HAP-1 (cell line): ENCODE measurements at places on chromosomes 5 and 9.

- DNase-seq = no peak
Observed at GRCh38 chr5:119031905-119032304, 39.0 kb upstream of the DMXL1 start.

GRCh38 chr5:134084022-134084565 is 30.4 kb upstream of the TCF7 start:
- DNase-seq = no peak

- DNase-seq = no peak
Observed at GRCh38 chr5:16467363-16468219, 2.0 kb upstream of the ZNF622 start.

- no peak for DNase-seq
Observed at GRCh38 chr5:78570646-78571045, 77.9 kb downstream of the LHFPL2 start.

DNA sequence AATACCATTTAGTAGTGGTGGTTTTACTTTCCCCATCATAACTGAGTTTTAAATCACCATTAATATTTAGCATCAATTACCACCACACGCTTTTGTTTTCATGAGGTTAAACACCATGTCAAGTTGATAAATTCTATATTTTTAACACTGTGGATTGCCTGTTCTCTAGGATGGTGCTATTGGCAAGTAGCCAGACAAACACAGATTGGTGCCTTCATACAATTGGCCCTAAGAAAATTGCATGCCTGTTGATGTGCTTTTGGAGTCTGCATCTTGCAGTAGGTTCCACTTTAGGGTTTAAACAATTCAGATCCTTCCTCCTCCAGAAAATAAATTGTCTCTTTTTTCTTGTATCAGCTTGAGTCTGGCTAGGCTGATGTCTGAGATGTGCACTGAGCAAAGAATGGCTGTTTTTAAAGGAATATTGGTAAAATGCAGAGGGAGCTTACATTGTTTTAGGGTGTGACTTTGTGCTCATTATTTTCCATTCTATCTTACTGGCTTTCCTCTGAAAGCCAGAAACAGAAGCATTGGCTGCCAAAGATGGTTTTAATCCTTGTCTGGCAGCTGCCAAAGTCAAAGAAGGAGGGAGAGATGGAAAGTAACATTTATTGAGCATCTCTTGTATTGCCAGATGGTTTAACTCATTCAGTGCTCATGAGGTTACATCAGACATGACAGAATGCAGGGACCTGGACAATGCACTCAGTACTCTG is 19.6 kb upstream of the MAN2A1 start:
- DNase-seq = no peak

DNA sequence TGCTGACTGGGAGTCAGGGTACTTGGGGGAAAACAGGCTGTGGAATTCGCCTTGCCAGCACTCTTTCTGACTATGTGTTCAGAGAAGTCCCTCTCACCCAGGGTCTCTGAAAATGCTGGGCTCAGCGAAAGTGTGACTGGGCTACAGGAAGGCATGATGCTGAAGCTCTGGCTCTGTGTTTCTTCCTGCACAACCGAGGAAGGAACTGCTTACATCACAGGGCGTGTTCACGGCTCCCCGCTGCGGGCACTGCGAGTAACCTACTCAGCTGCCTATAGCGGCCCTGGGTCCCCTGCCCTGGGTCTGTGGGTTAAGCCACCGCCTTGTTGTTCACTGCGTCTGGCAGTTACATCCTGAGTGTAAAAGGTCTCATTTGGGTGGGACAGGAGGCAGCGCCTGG is 222.4 kb upstream of the IRX4 start:
- DNase-seq = no peak

- DNase-seq = no peak
Observed at GRCh38 chr5:143635888-143636287, 176.1 kb upstream of the HMHB1 start.

DNA sequence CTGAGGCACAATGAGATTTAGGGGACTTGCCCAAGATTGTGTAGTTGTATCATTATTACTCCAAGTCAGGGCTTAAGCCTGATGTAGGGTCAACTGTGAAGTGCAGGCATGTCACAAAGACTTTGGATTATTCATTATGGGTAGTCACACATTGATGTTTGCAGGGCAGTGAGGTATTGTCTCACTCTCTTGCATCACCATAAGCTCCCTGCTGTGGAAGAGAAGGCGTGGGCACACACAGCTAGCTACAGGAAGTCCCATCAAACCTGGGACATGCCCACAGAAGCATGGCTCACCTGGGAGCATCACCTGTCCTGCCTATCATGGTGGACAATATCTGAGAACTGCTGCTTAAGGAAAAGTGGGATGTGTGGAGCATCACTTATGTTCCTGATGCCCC is 42.1 kb downstream of the TMOD1 start:
- DNase-seq = no peak

- DNase-seq = no peak
Observed at GRCh38 chr5:132751444-132751843, 4.2 kb downstream of the CCNI2 start.

- DNase-seq = no peak
Observed at GRCh38 chr9:121557581-121558447, 58.2 kb upstream of the GGTA1 start.

GRCh38 chr5:180291943-180292831 is at the start of gene MAPK9:
TSS of gene MAPK9 (minus strand) at chr5:180292083. CDS start at chr5:180280561, 11,522 bp downstream.
- peak; percentile 89 for DNase-seq
